Cortex of kidney (tissue), 1 donor: ENCODE measurements at places on chromosomes 3 and 15.

- DNase-seq, result no peak
These were observed 280.6 kb downstream of the EBLN2 start for GRCh38 chr3:73342077-73342476.

GRCh38 chr3:26312816-26313215, 309.8 kb upstream of the LRRC3B start:
- no peak for DNase-seq

GRCh38 chr3:183583331-183584245, 28.1 kb upstream of the KLHL6 start:
- DNase-seq, result no peak

DNA sequence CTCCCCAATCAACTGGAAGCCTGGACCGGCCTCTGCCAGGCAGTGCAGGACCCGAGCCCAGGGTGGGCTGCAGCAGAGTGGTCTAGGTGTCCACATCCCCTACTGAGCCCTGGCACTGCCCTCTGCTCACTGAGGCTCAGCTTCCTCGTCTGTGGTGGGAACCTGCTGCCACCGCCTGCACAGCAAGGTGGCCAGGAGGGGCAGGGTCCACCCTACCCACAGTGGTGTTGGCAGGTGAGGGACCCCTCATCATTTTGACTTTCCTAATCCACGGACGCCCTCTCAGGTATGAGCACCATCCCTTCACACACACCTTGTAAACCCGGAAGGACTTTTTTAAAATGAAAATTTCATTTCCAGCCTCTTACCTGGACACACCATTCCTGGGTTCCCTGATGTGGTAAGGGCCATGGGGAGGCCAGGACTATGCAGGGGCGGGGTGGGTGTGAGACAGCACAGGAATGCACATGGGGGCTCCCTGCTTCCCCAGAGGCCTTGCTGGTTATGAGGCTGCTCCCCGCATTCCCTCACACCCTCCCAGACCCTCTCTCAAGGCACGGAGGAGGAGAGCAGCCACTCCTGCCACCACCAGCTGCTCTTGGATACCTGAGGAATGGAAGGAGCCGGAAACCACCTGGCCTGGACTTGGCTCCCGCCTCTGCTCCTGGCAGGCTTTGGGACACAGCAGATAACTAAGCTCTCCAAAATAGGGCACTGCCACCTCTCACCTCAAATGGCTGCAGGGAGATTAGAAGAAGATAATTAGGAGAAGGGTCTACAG, 185.9 kb upstream of the TPM1 start:
- DNase-seq, result no peak

DNA sequence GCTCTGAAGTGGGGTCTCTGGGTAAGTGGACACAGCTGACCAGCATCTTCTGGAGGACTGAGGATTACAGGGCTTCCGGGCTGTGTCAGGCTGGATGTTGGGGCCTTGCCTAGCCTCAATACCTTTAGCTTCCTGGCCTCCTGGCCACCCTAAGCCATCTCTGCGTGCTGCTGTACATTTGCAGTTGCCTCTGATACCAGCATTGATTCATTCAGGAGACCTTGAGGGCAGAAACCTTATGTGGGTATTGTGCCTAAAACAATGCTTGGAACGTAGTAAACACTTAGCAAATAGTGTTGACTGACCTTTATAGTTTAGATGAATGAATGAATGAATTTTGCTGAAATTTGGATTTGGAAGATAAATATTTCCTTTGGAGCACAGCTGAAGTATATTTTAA, 97.0 kb downstream of the FLNB start:
- no peak for DNase-seq

DNA sequence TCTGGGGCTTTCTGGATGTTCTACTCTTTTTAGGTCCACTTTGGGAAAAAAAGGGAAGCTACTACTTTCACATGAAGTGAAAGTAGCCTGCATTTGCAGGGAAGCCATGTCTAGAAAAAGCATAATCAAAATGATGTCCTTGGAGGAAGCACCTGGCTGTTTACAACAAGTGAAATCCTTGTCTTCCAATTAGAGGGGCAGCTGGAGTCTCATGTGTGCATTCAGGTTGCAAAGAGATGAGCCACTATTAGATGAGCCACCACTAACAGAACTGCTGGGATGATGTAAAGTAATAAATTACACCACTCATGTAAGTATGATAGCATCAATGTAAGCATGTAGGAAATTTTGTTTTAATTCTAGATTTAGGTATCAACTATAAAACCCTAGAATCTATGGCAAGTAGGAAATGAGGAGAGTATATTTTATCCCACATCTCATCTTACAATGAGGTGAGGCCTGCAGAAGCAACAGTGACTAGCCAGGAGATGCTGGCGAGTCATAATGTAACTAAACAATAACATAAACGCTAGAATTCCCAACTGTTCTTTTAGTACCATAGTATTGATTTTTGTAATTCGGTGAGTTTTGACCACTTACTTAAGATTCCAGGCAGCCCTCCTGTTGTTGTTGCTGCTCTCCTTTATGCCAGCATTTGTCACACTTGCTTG, 75.9 kb downstream of the TMEM108 start:
- no peak for DNase-seq

DNA sequence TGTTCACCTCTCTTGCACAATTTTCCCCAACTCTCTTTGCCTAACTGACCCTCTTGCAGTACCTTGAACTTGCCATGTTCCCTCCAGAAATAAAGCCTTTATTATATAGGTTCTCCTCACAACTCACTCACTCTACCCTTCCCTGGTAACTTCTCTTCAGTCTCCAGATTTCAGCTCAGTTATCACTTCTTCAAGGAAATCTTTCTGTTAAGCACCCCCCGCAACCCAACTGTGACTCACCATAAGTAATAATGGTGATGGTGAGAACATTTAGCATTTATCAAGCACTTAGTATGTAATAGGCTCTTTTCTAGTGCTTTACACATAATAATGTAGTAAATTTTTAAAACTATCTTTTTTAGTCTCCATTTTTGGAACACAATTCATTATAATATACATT, 8.1 kb upstream of the OR5K1 start:
- DNase-seq, result no peak

DNA sequence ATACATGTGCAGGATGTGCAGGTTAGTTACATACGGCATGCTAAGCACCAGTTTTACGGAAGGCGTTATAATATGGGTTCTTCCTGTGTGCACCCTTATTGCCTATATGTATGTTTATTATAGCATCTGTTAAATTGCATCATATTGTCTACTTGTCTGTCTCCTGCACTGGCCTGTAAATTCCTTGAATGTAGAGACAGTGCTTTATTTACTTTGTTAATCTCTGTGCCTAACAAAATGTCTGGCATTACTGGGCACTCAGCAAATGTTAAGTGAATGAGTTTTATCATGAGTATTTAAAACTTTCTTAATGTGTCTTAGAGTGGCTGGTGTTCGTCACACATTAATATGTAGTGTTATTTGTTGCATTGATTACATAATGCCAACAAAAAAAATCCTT, 23.8 kb downstream of the MGA start:
- DNase-seq, result no peak

- DNase-seq, result no peak
These were observed 99.2 kb upstream of the LRRN1 start for GRCh38 chr3:3699816-3700633.

DNA sequence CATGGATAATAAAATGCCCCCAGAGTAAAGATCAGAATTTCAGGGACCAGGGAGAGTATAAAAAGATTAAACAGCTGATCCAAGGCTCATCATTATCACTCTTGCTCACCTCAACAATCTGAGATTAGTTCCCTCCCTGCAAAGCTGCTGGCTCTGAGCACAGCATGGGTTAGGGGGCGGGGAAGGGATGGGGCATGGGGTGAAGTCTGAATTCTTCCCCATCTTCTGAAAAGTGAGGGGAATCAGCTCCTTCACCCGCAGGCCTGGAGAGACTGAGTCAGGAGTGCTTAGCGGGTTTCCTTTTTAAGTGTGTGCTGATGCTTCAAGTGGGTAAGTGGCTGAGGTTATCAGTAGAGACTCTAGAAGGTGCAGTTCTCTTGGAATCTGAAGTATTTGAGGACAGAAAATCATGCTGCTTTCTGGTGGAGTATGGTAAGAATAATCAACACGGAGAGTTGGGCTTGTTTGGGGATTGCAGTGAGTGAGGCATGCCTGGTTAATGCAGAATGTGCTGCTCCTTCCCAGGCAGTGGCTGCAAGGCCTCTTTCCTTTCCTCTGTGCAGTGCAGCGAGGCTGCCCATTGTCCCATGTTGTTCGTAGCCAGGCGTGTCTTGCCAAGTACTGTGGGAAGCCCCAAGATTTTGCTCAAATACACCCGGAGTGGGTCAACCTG, 59.2 kb upstream of the TRAK1 start:
- no peak for DNase-seq

GRCh38 chr3:152330559-152330958, 61.8 kb downstream of the MBNL1 start:
- no peak for DNase-seq

GRCh38 chr15:42138968-42139386, 17.5 kb downstream of the PLA2G4F start:
- no peak for DNase-seq

DNA sequence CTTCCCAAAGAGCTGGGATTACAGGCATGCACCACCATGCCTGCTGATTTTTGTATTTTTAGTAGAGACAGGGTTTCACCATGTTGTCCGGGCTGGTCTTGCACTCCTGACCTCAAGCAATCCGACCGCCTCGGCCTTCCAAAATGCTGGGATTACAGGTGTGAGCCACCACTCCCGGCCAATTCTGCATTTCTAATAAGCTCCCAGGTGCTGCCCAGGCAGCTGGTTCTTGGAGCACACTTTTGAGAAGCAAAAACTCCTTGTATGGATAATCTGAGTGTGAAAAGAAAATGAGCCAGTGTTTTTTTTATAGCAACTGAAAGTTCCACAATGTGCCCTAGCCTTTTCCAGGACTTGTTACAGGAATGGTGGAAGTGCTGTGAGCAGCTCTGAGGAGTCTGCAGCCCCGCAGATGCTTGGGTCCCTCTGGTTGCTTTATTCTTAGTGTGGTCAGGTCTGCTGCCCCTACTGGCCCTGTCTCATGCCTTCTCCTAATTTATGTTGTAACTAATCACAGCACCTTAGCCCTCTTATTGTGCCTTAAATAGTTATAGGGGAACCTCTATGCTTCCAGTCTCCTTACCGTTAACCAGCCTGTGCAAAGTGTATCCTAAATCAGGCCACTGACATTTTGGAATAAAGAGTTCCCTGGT, 13.5 kb upstream of the KCNAB1 start:
- no peak for DNase-seq

DNA sequence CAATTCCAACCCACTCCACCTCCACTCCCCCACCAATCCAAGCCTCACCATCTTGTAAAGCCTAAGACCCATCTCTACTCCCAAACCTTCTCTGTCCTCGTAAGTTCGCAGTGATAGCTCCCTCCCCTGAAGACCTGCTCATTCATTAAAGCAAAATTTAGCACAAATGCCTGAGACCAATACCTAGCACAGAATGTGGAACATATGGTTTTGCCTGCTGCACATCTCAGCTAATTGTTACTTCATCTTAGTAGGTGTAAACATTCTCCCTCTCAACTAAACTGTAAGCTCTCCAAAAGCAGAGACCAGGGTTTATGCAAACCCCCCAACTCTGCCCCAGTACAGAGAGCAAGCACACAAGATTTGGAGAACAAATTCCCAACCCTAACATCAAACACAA, 20.5 kb downstream of the DCLK3 start:
- no peak for DNase-seq

DNA sequence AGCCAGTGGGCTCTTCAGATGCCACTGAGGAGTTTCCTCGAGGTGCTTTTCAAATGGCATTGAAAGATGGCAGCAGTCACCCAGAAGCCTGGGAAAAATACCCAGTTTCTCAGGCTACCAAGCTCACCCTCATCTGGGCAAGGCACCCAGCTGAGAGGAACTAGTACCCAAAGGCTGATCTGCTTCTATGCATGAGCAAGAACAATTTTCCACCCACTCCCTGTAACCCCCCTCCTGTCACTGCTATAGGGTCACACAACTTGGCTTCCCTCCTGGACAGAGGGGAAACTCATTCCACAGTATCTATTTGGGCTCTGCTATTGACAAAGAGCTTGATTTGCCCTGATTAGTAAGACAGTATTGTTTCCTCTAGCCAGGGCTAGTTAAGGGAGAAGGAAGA, 31.9 kb downstream of the THRB start:
- no peak for DNase-seq

GRCh38 chr3:187994221-187995042, 159.5 kb upstream of the LPP start:
- no peak for DNase-seq

- no peak for DNase-seq
These were observed 22.0 kb upstream of the DOCK3 start for GRCh38 chr3:50652709-50653108.

DNA sequence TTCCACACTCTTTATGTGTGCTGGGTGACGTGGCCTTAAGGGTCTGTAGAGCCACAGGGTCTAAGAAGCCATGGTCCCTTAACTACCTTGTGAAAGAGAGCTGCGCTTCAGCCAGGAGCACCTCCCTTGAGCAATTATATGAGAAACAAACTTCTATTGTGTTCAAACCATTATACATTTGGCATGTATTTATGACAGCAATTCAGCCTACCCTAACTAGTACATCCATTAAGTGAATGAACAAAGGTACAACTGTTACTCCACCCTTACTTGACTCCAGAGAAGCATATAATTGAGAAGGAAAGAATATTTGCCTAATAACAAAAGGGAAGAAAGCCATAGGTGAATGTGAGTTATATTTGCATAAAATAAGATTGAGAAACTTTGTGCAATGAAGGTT, 69.8 kb upstream of the BOC start:
- DNase-seq, result no peak

- no peak for DNase-seq
These were observed 513.9 kb upstream of the CADM2 start for GRCh38 chr3:84444726-84445521.

DNA sequence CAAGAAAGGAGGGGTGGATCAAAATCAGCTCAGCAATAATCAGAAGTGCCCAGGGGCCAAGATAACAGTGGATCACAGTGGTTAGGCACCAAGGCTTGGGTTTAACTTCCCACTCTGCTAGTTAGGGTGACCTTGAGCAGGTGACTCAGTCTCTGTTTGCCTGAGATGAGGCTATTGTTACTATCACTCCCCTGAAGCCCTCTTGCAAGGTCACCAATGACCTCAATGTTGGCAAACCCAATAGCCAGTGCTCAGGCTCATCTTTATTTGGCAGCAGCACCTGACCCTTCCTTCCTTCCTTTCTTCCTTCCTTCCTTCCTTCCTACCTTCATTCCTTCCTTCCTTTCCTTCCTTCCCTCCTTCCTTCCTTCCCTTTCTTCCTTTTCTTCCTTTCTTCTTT, 102.4 kb upstream of the HACD2 start:
- no peak for DNase-seq

DNA sequence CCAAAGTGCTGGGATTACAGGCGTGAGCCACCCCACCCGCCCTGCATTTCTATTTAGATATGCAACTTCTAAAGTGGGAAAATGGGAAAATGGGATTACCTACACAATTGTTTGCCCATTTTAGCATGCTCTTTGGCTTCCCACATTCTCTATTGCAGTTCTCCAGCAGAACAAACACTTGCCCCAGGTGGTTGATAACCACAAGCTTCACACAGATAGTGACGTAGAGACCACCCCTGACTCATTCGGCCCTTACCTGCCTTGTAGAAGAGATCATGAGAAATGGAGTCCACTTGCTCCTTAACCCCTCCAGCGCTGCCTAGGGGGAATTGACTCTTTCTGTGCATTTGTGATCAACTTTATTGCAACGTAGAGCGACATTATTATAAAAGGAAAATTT, 83.2 kb upstream of the RAP2B start:
- DNase-seq, result no peak
